ENCODE measurements at places on chromosomes 11 and 22.

DNA sequence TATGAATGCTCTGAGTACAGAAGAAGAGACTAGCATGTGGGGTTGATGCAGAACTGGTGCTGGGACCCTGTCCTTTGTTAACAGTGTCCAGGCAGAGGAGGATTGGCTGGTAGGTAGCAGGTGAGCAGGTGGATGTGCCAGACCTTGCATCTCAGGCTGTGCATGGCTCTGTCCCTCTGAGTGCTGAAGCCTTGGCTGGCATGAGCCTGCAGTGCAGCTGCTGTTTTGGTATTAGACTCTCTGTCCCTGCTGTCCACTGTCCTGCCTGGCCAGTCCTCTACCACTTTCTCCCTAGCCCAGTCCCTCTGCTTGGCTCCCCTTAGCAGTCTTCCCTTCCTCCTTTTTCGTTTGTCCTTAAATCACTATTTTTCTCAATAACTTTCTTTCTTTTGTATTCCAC lies 213.6 kb upstream of the ZBED5 start:
- no peak for DNase-seq

GRCh38 chr22:29065468-29066190 lies 4.0 kb upstream of the C22orf31 start:
- no peak for DNase-seq

GRCh38 chr11:116215471-116216113 lies 557.2 kb downstream of the BUD13 start:
- DNase-seq, result no peak

- DNase-seq, result no peak
Observed at GRCh38 chr11:31817621-31818424, 6.7 kb upstream of the PAX6 start.

GRCh38 chr11:46491661-46492330 lies 100.2 kb upstream of the CHRM4 start:
- no peak for DNase-seq

- peak; percentile 47 for DNase-seq
Observed at GRCh38 chr11:62545437-62546243, 966 bp downstream of the AHNAK start.

DNA sequence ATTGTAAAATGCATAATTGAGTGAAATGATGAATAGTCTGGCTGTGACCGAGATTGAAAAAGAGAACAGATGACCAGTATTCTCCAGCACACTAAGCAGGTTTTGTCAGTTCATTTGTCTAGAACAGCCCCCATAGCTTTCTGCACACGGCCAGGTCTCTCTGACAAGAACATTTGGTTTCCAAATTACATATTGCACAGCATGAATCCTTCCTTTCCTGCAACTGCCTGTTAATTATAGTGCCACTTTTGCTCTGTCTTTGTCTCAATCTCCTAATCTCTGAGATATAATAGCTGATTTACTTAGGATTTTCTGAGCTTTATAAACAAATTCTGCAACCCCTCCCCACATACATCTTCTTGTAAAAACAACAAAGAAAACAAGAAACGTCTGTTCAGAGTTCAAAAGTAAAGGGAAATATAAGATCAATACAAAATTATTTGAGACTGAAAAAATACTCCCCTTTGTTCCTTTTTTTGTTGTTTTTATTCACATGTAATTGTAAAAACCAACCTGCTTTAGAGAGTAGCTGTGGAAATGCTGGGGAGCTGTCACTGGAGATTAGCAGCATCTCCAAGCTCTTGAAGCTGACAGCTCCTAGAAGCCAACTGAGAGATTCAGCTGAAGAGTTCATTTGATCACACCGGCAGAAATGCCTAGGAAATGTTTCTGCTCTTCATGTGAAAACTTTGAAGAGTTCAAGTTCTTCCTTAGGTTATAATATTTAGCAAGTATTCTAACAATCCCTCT lies 998.1 kb downstream of the DLG2 start:
- no peak for DNase-seq

GRCh38 chr22:20076627-20077172 lies 3.3 kb upstream of the DGCR8 start:
- no peak for DNase-seq

DNA sequence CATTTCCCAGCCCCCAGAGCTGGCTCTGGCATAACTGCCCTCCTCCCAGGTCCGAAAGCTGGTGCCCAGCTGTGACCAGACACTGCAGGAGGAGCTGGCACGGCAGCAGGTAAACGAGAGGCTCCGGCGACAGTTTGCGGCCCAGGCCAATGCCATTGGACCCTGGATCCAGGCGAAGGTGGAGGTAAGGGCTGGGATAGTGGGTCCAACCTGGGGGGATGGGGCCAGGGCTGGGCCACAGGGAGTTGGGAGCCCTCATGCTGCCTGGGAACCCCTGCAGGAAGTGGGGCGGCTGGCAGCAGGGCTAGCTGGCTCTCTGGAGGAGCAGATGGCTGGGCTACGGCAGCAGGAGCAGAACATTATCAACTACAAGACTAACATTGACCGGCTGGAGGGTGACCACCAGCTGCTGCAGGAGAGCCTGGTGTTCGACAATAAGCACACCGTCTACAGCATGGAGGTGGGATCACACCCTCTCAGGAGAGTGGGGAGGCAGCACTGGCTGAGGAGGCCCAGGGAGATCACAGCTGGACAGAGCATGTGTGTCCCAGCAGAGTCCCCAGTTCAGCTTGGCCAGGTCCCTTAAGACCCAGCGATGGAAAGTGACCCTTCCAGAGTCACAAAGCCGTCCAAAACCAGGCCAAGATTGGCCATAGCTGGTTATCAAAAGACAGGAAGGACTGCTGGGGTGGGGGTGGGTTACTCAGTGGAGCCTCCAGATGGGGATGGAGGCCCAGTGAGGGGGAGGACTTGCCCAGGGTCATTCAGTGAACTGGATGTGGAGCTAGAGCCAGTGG lies 7.0 kb downstream of the CTSF start:
- DNase-seq, result no peak

GRCh38 chr11:10722307-10722706 lies 28.7 kb upstream of the CTR9 start:
- no peak for DNase-seq

- no peak for DNase-seq
Observed at GRCh38 chr11:72005347-72006260, 6.9 kb downstream of the IL18BP start.

DNA sequence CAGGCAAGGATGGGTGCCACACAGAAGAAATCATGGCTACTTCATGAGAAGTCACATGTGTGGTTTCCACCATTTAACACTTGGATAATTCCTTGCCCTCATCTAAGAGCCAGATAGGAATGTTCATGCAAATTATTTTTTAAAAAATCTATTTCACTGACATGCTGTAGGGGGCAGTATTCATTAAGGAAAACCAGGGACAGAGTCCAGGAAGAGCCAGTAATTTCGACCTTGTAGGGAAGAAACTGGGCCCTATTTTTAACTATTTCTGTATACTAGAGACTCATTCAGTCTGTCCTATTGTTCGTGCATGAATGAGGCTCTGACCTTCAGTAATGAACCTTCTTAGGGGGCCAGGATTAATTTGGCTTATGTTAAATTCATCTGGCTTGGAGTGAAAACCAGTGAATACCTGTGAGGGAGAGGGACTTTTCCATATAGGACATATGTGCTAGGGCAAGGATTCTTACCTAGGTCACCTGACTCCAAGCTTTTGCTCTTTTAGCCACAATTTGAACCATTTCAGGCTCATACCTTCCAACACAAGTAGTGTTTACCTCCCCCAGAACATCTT lies 192.7 kb downstream of the NAV2 start:
- no peak for DNase-seq

GRCh38 chr11:7898666-7899283 lies 32.3 kb downstream of the OR10A6 start:
- no peak for DNase-seq

DNA sequence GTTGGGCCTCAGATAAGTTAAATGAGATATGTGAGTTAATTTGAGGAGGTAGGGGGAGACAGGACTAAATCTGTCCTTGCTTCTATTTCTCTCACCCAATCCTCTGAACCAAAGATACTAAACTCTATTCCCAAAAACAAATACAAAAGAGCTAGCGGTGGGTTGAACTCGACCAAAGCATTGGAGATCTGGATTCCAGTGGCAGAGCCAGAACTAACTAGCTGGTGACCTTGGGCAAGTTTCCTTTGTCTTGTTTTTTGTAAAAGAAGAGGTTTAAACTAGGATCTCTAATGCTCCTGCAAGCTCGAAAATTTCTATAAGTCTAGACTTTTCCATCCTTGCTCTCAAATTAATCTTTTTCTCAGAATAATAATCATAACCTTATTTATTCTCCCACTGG lies 1.5 kb downstream of the ME3 start:
- DNase-seq, result no peak

DNA sequence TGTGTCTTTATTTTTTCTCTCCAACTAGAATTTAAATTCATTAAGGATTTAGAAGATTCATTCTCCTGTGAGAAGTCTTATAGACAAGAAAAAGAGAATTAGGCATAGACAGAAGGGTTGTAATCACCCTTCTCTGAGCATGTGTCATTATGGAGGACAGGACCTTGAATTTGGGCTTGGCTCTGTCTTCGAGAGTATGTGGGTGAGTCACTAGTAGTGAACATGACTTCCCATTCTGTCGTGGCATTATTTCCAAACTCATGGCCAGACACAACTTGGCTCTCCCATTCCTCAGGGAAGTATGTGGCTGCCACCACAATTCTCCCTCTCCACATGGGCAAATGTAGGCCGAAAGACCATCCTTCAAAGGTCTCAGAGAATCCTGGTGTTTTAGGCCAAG lies 14.3 kb upstream of the ANKK1 start:
- DNase-seq, result no peak
